Right lung (tissue), 10 donors: ENCODE measurements at places on chromosomes 3 and 15. TPM values are rescaled to one million over a fixed set of nuclear protein-coding genes. Genes with fewer than 3 reads are reported as not detected.

GOLGA8G gene
- 0.78 TPM for polyA plus RNA-seq

CYB561D2 gene
- polyA plus RNA-seq = 7.8 TPM

DNA sequence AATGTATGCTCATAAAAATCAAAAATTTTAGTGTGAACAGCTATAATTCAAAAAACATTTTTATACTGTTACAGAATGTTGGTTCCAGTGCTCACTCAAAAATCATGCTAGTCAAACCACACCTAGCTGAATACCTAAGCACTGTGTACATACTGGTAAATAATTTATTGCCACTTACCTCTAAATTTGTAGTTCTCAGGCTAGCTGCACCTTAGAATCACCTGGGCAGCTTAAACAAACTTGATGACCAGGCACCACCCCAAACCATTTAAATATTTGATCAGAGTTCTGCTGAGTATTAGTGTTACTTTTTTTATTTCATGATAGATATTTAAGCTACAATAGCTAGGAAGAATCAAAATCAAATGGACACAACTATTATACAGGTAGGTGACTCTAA lies 32.3 kb upstream of the TMCO5A start:
- DNase-seq = no peak

CADPS gene
- 3.3 TPM for polyA plus RNA-seq

DNA sequence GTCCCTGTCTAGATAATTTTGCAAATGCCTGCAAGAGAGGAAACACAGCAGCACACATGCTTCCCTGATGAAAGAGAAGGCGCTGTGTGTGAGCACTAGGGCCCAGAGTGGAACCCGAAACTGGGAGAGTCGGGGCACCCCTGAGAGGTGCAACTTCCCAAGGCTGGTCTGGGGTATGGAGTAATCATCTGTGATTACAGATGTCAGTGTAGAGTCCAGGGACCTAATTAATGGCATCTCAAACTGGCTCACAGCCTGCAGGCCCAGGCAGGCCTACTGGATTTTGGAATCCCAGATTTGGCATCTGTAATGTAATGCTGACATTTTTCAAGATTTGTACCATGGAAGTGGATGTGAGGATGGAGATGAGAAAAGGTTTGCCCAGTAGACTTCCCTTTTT lies 29.4 kb downstream of the PGPEP1L start:
- no peak for DNase-seq

- DNase-seq = no peak
Measured at GRCh38 chr3:50258029-50258680, 10.8 kb upstream of the SEMA3B start.

DNA sequence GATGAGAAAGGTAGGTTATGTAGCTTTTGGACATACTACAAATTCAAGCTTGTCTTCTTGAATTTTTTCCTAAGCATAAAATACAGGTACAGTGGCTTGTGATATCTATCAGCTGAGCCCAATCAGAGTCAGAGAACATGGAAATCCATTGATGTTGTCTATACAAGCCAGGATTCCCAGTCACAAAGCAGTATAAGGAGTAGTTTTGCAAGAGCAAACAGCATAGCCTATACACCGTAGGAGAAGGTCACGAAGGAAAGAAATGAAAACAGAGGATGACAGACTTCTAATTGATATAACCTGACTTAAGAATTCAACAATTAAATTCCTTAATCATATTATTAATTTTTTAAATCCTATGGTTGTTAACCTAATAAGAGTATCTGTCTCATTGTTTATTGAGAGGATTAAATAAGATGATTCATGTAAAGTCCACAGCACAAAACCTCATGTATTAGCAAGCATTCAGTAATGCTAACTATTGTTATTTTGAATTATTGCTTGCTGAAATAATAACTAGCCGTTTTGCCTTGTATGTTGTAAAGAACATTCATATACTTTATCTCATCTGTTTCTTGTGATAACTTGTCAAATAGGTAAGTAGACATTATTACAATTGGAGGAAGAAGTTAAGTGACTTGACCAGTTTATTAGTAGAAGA lies 276.6 kb upstream of the ZPLD1 start:
- DNase-seq = no peak

SLC6A11 gene
- not detected for polyA plus RNA-seq

DNA sequence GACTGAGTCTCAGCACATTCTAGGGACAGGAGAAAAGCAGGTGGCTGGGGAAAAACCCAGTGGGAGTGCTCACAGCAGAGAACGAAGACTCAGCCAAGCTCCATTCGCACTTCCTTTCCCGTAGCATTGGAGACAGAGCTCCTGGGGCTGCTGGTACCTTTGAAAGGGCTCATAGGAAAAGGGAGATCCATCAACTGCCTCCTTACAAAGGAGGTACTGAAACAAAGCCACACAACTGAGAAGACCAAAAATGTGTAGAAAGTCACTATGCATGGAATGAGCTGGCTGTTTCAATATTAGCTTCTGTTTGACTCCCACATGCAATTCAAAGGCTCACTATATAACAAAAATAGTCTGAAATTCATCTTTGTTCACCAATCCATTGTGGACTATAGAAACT lies 16.9 kb downstream of the STIMATE start:
- no peak for DNase-seq

DNA sequence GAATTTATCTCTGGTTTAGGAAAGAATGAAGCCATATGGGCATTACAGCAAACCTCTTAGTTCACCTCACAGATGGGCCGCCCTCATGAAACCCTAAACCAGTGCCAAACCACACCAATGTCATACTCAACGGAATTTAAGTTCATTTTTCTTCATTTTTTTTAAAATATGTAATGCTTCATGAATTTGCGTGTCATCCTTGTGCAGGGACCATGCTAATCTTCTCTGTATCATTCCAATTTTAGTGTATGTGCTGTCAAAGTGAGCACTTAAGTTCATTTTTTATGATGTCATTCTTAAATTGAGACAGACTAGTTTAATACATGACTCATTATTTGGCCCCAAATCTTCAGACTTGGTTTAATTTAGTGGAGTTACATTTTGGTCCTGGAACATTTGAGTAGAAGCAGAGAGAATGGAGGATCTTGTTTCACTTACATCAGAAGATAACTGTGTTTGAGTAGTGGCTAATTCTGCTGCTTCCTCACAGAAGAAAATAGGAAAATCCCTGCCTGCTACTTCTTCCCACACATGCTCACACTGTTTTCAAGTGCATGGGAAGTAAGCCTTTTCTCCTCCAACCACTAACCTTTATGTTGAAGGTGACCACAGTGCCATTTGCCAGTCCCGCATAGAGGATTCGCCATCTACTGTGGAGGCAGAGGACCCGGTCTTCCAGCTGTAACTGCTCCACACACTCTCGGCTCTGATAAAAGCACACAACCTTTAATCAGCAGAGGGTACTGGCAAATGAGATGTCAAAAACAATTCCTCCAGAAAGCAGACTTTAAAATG lies 63.3 kb downstream of the ZNF106 start:
- DNase-seq = no peak

DNA sequence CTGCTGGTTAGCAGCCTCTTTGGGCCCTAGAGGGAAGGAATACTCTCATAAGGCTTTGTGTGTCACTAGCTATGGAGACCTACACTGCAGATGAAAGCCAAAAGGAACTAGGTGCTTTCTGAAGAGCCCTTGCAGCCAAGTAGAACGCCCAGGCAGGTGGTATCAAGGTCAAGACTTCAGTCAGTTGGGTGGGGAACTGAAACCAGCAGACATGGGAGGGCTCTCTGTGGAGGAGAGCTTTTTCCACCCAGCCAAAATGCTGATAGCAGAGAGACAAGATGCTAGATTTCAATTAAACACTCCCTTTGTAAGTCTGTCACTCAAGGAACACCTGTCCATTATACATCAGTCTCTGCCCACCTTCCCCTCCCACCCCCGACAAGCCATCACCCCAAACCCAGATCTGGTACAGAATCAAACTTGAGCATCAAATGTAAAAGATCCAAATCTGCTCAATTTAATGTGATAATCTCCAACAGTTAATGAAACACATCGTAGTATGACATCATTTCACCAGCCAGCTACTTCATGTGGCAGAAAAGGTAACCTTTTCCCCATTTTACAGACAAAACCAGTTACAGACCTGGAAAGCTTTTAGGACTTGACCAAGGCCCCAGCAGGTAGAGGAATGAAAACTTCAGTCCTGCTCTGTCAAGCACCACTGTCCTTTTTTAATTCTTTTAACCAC lies 14.6 kb downstream of the MRPS25 start:
- no peak for DNase-seq

DNA sequence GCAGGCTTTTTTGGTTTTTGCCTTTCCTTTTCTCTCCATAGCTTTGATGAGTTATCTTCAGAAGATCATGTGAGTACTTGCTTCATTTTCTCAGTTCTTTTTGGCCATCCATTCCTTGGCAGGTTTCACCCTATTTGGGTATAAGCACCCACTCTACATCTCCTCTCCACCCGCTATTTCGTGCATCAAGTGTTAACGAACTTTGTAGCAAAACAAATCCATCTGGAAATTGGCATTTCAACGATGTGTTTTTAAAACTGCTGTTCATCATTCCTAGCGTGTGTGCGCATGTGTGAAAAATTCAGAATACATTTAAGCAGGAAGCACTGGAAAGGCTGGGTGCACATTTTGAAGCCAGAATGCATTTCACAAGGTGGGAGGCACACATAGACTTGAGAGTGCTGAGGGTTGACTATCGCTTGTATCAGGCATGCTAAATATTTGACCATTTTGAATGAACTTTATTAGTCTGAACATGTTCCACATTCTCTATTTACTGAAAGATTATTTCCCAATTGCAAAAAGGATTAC lies 89.7 kb upstream of the FHIT start:
- DNase-seq = no peak

SNRPN gene
- 209 TPM for polyA plus RNA-seq

DNA sequence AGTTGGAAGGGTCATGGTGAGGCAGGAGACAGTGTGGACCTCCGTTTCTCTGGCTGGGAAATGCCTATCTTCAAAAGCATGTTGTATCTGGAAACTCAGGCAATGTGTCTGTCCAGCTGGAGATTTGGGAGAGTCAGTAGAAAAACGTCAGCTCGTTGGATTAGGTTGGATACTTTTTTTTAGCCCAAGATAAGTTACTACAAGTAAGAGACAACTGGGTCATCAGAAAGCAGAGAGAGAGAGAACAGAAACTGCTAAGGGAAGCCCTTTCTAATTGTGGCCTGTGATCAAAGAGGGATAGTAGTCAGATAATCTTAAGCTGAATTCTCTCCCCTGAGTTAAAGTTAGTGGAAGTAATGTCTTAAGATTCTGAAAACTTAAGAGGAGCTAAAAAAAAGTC lies 78.9 kb upstream of the ZNF280D start:
- DNase-seq = no peak

DNAH12 gene
- polyA plus RNA-seq = 7.2 TPM

GRCh38 chr3:71345429-71346040 lies 238.0 kb downstream of the FOXP1 start:
- no peak for DNase-seq

DNA sequence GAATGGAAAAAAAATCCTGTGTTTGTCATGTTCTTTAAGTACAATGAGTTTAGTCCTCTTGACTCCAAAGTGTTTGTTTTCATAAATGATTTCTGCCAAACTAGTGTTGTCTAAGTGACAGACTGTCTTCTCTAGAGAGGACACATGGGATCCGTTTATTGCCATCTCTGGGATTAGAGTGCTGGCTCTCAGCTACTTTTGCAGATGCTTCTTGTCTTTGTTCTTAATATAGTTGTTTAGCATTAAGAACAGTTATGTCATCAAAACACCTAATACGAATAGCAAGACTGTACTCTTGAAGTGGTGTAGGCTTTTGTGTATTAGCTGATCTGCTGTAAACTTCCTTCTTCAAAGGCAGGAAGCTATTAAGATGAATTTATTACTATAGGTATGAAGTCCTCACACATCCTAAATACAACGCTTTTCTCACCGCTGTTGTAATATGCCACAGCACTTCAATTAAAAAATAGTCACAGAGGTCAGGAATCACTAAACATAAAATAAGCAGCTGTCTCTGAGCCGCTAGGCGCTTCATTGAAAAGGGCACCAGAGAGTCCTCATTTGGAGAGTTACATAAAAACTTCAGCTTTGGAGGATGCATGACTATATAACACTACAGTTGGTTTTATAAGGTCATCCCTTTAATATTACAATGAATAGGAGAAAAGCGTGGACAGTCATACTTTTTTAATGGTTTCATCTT lies 128.3 kb upstream of the ZNF385D start:
- DNase-seq = peak; percentile 86

GRCh38 chr3:174016186-174016585 lies 618.6 kb downstream of the NLGN1 start:
- DNase-seq = no peak

DNA sequence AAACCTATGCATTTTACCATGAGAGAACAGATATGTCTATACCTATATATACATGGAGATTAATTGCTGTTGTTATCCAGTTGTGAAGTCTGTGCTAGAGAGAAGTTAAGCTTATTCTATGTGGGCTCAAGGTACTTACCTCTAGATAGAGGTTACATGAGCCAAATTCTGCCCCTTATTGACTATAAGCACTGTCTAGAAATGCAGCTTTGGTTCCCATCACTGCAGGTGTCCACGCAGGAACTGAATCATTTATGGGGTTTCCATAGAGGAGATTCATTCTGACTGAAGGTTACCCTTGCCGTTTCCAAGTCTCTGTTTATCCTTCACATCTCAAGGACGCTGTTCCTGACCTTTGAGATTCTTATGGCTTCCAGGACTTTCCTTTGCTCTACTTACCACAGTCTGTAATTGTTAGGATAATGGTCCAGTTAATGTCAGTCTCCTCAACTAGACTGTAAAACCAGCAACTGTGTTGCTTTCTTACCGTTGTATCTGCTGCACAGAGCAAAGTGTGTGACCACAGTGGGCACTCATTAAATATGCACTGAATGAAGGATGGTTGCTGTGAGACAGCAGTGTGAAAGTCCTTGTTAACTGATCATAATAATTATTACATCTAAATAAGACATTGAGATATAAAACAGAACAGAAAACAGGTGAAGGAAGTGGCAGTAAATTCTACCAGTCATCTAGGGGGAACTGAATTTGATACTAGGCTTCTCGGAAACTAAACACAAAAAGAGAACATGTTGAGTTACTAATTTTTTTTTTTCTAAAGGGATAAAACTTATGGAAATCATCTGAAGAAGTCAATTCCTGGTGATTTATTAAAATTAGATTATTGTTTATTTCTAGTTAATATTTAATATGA lies 44.0 kb upstream of the BCL6 start:
- no peak for DNase-seq

GRCh38 chr3:46705022-46705530 lies 3.9 kb downstream of the TMIE start:
- DNase-seq = peak; percentile 55
